Right lobe of liver (tissue), 6 donors: ENCODE measurements at places on chromosomes 12 and 14. TPM values are rescaled to one million over a fixed set of nuclear protein-coding genes. Genes with fewer than 3 reads are reported as not detected.

The CD163L1 gene
- total RNA-seq: 0.26 TPM

The ETFBKMT gene
- total RNA-seq: 6.6 TPM

The DPPA3 gene
- not detected for total RNA-seq

DNA sequence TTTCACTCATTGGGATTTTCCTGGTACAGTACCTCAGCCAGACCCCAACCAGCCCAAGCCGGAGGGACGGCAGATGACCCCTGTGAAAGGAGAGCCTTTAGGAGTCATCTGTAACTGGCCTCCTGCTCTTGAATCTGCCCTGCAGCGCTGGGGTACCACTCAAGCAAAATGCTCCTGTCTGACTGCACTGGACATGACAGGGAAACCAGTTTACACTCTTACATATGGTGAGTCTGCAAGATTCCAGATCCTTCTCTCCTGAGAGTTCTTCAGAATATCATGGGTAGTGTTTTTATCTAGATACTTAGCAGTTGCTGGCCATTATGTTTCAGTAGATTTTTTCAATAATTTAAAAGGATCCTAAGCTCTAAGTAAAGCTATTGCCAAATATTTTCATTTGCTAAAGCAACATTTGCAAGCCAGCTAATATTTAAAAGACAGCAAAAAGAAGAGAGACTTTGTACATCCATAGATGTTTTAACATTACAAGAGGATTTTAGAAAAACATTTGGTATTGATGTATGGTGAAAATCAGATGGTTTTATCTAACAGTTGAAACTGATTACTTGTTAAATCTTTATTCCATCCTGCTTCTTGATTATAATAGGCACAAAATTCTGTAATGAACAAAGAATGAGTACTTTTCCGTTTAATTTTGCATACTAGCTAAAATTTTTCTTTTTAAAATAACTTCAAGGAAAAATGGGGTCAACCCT is 85.1 kb upstream of the ATF1 start:
- no peak overlapping the region for H3K27ac ChIP-seq
- peaks cover 14% of the 10 kb centered on the region for H3K36me3 ChIP-seq
- no peak for DNase-seq
- no peaks in the 10 kb centered on the region for H3K4me1 ChIP-seq

GRCh38 chr14:55580470-55581341 is 699 bp downstream of the KTN1 start:
- peak; percentile 58 for DNase-seq
- H3K27me3 ChIP-seq: no peaks in the 10 kb centered on the region
- H3K36me3 ChIP-seq: no peaks in the 10 kb centered on the region
- no peaks in the 10 kb centered on the region for H3K4me1 ChIP-seq
- peak overlapping the region; percentile 88 for H3K27ac ChIP-seq
- peak overlapping the region; percentile 81 for H3K4me3 ChIP-seq

- DNase-seq: no peak
- no peaks in the 10 kb centered on the region for H3K4me1 ChIP-seq
- no peaks in the 10 kb centered on the region for H3K27me3 ChIP-seq
- H3K4me3 ChIP-seq: no peak overlapping the region
Observed at GRCh38 chr12:71639341-71639760, 24.3 kb downstream of the ZFC3H1 start.

- no peaks in the 10 kb centered on the region for H3K27me3 ChIP-seq
- H3K4me1 ChIP-seq: no peaks in the 10 kb centered on the region
- no peak for DNase-seq
Observed at GRCh38 chr12:24911271-24911791, 37.6 kb downstream of the BCAT1 start.

DNA sequence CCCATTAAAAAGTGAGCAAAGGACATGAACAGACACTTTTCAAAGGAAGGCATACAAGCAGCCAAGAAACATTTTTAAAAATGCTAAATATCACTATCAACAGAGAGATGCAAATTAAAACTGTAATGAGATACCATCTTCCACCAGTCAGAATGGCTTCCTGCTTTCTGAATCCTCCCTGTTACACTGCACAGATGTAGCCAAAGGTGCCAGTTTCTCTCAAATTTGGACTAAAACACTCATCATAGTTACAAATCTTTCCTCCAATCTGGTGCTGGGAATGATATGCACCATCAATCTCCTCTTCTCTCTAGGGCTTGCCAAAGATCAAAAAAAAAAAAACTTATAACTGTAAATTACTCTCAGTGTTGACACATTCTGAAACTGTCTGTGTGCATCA is 311.8 kb upstream of the CLEC14A start:
- H3K27ac ChIP-seq: no peak overlapping the region
- no peaks in the 10 kb centered on the region for H3K36me3 ChIP-seq
- DNase-seq: no peak

- H3K27ac ChIP-seq: peak overlapping the region; percentile 44
- H3K36me3 ChIP-seq: no peaks in the 10 kb centered on the region
- H3K4me1 ChIP-seq: no peaks in the 10 kb centered on the region
- DNase-seq: no peak
- H3K27me3 ChIP-seq: no peaks in the 10 kb centered on the region
Observed at GRCh38 chr12:123151457-123152454, 866 bp upstream of the PITPNM2 start.
